ENCODE measurements at places on chromosomes 5 and 9.

DNA sequence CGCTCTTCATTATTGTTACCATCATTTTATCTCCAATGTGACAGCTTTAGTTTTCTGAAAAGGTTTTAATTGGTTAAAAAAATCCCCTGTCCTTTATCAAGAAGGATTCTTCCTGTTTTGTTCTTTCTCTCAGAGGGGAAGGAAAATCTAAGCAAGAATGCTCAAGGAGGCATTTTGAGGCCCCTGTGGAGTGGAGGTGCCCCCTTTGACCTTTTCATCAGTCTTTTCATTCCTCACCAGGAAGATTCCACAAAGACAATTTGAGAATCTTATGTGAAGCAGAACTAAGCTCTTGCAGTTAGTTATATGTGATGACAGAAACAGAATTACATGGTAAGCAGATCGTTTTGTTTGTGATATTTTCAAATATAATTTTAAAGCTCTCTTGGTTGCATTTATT, 489.6 kb downstream of the MAN2A1 start:
- DNase-seq: no peak

GRCh38 chr9:128610897-128611296, 45.8 kb downstream of the DYNC2I2 start:
- no peak for DNase-seq

- DNase-seq: peak; percentile 79
Measured at GRCh38 chr9:38068701-38069628, at the start of gene SHB. Gene SHB, minus strand, starts transcription at chr9:38069227. Its CDS starts 582 bp downstream, at chr9:38068645.

DNA sequence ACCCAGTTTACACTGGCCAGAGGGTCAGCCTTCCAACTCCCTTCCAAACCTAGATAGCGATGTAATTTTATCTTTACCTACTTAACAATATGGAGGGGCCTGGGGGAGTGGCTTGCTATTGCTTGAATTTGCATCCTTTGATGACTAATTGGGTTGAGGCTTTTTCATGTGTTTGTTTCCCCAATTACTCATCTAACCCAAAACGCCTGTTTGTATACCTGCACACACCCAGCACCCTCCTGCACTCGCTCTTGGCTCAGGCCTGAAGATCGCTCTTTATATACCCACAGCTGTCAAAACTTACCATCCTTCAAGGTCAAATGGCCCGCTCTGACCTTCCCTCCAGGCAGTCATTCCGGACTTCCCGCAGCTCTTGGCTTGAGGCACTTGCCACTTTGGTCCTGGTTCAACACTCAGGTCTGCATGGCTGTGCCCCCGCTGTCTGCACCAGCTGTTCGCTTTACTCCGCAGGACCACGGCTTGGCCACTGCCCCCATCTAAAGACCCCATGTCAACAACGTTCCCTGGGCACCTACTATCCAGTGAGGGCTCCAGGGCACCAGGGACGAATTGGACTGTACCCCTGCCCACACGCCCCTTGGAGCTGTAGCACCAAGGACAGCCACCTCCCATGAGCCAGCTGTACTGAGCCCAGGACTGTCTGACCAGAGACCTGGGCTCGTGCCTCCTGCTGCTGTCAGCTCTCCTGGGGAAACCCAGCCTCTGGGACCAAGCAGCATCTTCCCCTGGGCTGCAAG, 76.1 kb upstream of the ADAMTS2 start:
- no peak for DNase-seq

GRCh38 chr9:125302241-125302640, 40.6 kb downstream of the GAPVD1 start:
- DNase-seq: no peak

DNA sequence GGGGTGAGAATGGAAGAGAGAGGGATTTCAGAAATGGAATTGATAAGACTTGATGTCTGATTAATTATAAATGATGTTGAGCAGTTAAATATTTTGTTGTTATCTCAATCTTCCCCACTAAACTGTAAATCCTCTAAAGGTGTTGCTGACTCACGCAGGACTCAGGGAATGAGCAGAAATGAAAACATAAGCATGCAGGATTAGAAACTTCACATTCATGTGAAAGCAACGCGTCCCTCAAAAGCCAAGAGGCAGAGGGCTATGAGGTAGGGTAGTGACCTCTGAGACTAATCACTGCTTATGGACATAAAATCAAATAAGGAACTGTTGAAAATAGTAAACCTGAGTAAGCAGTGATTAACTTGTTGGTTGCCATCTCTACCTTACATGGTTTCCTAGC, 21.1 kb downstream of the ADAMTSL1 start:
- DNase-seq: no peak

- no peak for DNase-seq
Measured at GRCh38 chr5:81763294-81763928, 12.5 kb upstream of the SSBP2 start.

- DNase-seq: no peak
Measured at GRCh38 chr5:161212123-161212712, 334.3 kb downstream of the GABRB2 start.

Measured in stimulated activated CD4-positive, alpha-beta T cell treated with anti-CD3 and anti-CD28 coated beads, Interleukin-4, amount 100 ng/mL, for 4 hours (primary cell).